ENCODE measurements at places on chromosomes 3 and 15. TPM values are rescaled to one million over a fixed set of nuclear protein-coding genes. Genes with fewer than 3 reads are reported as not detected.
A peak's percentile ranks its signal among the peaks of the same experiment; 100 is the strongest.

DNA sequence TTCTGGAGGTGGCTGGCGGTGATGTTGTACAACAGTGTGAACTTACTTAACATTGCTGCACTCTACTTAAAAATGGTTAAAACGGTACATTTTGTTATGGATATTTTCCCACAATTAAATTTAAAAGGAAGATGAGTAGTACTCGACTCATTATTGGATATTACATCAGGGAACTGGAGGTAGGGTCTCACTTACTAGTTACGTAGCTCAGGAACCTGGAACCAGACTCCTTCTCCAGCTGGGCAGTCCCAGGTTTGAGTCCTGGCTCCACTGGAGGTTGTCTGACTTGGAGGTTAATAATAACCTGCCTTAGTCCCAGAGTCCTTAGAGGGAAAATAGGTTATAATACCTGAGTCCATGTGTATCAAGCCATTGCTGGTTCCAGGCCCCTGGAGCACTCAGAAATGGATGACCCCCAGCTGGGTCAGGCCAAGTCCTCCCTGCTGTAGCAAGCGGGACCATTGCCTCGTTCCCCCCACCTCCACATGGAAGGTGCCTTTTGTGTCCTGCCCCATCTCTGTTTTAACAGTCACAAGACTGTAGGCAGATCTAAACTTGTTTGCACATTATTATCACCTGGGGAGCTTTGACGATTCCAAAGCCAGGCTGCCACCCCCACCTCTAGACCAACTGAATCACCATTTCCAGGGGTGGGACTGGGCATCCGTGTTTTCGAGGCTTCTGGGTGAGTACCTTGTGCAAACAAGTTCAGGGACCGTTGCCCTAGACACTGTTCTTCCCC is 126.6 kb downstream of the IGF1R start:
- no peaks in the 10 kb centered on the region for H3K36me3 ChIP-seq
- no peak overlapping the region for H3K4me3 ChIP-seq
- no peak for DNase-seq

DNA sequence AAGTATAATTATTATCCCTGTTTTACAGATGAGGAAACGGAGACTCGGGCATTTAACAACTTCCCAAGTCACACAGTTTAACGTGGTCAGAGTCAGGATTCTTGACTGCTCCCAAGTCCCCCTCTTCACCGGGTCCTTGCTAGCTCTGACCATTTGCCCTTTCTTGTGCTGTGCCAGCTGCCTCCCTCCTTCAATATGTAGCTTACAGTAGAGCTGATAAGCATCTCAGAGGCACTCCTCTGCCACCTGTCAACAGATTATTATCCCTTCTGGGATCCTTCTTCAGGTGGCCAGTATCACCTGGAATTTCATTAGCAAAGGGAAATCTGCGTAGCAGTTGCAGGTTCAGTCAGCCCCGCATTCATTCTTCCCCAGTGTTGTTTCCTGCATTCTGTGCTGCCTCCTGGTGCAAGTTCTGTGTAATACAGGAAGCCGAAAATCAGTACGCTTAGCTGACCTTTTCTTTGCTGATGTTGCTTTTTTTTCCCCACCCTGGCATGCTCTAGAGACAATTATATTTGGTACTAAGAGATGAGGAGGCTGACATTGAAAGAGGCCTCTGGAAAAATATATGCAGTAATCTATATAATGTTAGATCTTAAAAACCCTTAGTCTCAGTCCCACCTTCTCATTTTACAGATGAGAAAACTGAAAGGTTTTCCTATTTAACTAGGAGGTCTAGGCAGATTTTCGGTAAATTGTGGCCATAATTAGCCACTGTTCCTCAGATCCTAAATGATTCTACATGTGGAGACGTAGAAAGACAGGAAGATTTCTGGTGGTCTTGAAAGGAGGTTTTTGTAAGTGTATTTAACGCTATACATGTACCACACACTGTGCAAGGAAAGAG is 24.8 kb downstream of the TMOD2 start:
- DNase-seq: peak; percentile 21
- H3K4me1 ChIP-seq: no peaks in the 10 kb centered on the region
- no peak overlapping the region for H3K4me3 ChIP-seq

Gene SELENOK
- total RNA-seq: 27.4 TPM

Gene SPSB4
- 9.2 TPM for total RNA-seq

- peak; percentile 41 for DNase-seq
- H3K27me3 ChIP-seq: no peaks in the 10 kb centered on the region
- peak within 1 kb of the TSS; percentile 34 for H3K4me3 ChIP-seq
- no peaks in the 10 kb centered on the region for H3K4me1 ChIP-seq
- no peaks in the 10 kb centered on the region for H3K36me3 ChIP-seq
Measured at GRCh38 chr3:42979044-42979972, at the start of gene GASK1A. GASK1A (plus strand) TSS chr3:42979311; CDS start chr3:42979643, 332 bp downstream.

GRCh38 chr3:37862903-37863815 is 1.5 kb downstream of the CTDSPL start:
- H3K4me1 ChIP-seq: peaks cover 9% of the 10 kb centered on the region
- DNase-seq: no peak

- no peak overlapping the region for H3K4me3 ChIP-seq
- H3K27me3 ChIP-seq: no peaks in the 10 kb centered on the region
- H3K36me3 ChIP-seq: peaks cover 25% of the 10 kb centered on the region
- H3K27ac ChIP-seq: no peak overlapping the region
- no peak for DNase-seq
Measured at GRCh38 chr3:121781611-121782010, 32.1 kb upstream of the GOLGB1 start.

- peaks cover 39% of the 10 kb centered on the region for H3K4me1 ChIP-seq
- no peaks in the 10 kb centered on the region for H3K27me3 ChIP-seq
Measured at GRCh38 chr15:64251658-64252057, 88.8 kb upstream of the PPIB start.

GRCh38 chr15:89472785-89473256 is 23.6 kb downstream of the RHCG start:
- H3K4me1 ChIP-seq: no peaks in the 10 kb centered on the region
- no peak overlapping the region for H3K4me3 ChIP-seq
- peak; percentile 82 for DNase-seq
- no peaks in the 10 kb centered on the region for H3K27me3 ChIP-seq

Gene PFKFB4
- 7.5 TPM for total RNA-seq

DNA sequence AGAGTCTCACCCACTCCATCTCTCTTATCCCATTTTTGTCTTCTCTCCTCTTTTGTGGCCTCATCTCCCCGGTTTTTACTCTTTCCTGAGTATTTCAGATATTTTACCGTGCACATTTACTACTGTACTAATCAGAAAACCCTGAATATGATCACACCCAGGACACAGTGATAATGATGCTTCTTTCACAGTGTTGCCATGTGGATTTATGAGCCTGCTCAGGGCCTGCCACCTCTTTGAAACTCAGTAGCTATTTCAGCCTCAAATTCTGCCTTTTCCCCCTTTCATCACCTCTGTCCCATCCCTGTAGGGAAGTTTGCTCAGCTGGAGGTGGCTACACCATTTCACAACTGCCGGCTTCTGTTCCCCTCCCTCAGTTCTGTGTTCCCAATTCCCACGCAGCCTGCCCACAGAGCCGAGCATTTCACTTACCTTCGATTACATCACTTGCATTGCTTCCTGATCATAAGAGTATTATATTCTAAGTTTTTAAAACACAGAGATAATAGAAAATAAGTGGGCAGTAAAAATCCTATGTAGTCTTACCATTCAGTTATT is 33.2 kb downstream of the ARNT2 start:
- peak overlapping the region; percentile 54 for H3K27ac ChIP-seq
- H3K27me3 ChIP-seq: no peaks in the 10 kb centered on the region
- no peak overlapping the region for H3K4me3 ChIP-seq
- no peaks in the 10 kb centered on the region for H3K4me1 ChIP-seq
- no peaks in the 10 kb centered on the region for H3K36me3 ChIP-seq

- H3K4me3 ChIP-seq: peak overlapping the region; percentile 74
- no peaks in the 10 kb centered on the region for H3K36me3 ChIP-seq
- H3K4me1 ChIP-seq: peaks cover 19% of the 10 kb centered on the region
- H3K27ac ChIP-seq: no peak overlapping the region
- peak; percentile 88 for DNase-seq
- no peaks in the 10 kb centered on the region for H3K27me3 ChIP-seq
Measured at GRCh38 chr3:64445109-64445943, 220.1 kb upstream of the PRICKLE2 start.

- H3K4me3 ChIP-seq: no peak overlapping the region
- no peak for DNase-seq
- H3K36me3 ChIP-seq: no peaks in the 10 kb centered on the region
- H3K27ac ChIP-seq: no peak overlapping the region
Measured at GRCh38 chr3:133428552-133428951, 28.7 kb downstream of the BFSP2 start.

Gene ITIH3
- total RNA-seq: not detected

Gene SLC38A3
- 32.5 TPM for total RNA-seq

- no peaks in the 10 kb centered on the region for H3K4me1 ChIP-seq
- H3K27ac ChIP-seq: no peak overlapping the region
- DNase-seq: no peak
- H3K4me3 ChIP-seq: no peak overlapping the region
- no peaks in the 10 kb centered on the region for H3K36me3 ChIP-seq
- no peaks in the 10 kb centered on the region for H3K27me3 ChIP-seq
Measured at GRCh38 chr15:69080295-69081248, 66.1 kb downstream of the NOX5 start.

GRCh38 chr15:41258750-41259471 is 27.8 kb downstream of the CHP1 start:
- no peaks in the 10 kb centered on the region for H3K27me3 ChIP-seq
- H3K4me3 ChIP-seq: no peak overlapping the region
- peak; percentile 42 for DNase-seq
- peak overlapping the region; percentile 29 for H3K27ac ChIP-seq
- H3K4me1 ChIP-seq: peaks cover 32% of the 10 kb centered on the region

Gene CD200
- 2.5 TPM for total RNA-seq

- H3K27me3 ChIP-seq: no peaks in the 10 kb centered on the region
- H3K36me3 ChIP-seq: no peaks in the 10 kb centered on the region
- no peak for DNase-seq
- peak overlapping the region; percentile 33 for H3K27ac ChIP-seq
Measured at GRCh38 chr15:67090297-67091070, 25.1 kb downstream of the SMAD3 start.

GRCh38 chr3:70180664-70181063 is 131.8 kb downstream of the MDFIC2 start:
- H3K27me3 ChIP-seq: no peaks in the 10 kb centered on the region
- no peak overlapping the region for H3K4me3 ChIP-seq
- H3K36me3 ChIP-seq: no peaks in the 10 kb centered on the region
- DNase-seq: no peak
- H3K4me1 ChIP-seq: no peaks in the 10 kb centered on the region

- no peak overlapping the region for H3K27ac ChIP-seq
- no peaks in the 10 kb centered on the region for H3K36me3 ChIP-seq
- DNase-seq: no peak
Measured at GRCh38 chr3:194177141-194177540, 41.2 kb downstream of the HES1 start.

GRCh38 chr3:43907508-43907858 is 216.7 kb downstream of the ABHD5 start:
- H3K36me3 ChIP-seq: no peaks in the 10 kb centered on the region
- no peak overlapping the region for H3K4me3 ChIP-seq
- no peaks in the 10 kb centered on the region for H3K4me1 ChIP-seq
- H3K27me3 ChIP-seq: no peaks in the 10 kb centered on the region
- H3K27ac ChIP-seq: no peak overlapping the region

DNA sequence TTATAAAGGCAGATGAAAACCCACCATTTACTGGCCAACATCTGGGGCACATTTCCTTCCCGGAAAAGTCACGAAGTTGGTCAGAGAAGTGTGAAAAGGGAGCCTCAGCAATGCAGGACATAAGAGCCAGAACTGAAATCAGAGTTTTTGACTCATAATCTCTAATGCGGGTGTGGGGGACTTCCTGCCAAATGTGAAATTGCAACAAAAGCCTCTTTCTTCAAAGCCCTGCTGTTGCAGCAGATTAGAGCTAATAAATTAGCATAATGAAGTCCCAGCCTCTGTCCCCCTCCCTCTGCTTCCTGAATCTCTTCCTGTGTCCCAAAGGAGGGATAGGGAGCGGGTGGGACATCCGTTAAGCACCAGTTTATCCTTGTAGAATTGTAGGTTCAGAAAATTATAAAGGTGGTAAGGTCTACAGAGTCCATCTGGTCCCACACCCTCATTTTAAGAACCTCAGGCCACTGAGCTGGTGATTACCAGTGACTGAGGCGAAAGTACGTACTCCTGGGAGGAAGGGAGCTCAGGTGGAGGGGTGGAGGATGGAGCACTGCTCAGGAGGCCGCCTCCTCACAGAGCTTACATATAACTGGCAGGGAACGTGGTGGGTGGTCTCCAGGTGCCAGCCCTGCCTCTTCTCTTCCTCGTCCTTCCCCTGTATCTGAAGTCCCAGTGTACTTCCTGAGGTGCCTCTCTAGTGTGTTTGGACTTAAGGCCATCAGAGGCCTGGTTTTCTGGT is 35.0 kb downstream of the ST6GAL1 start:
- H3K4me1 ChIP-seq: no peaks in the 10 kb centered on the region
- DNase-seq: no peak
- no peaks in the 10 kb centered on the region for H3K27me3 ChIP-seq
- H3K36me3 ChIP-seq: no peaks in the 10 kb centered on the region
- H3K4me3 ChIP-seq: no peak overlapping the region

- H3K4me1 ChIP-seq: no peaks in the 10 kb centered on the region
- peaks cover 3% of the 10 kb centered on the region for H3K36me3 ChIP-seq
- H3K27ac ChIP-seq: no peak overlapping the region
Measured at GRCh38 chr15:40016224-40016865, 22.6 kb downstream of the SRP14 start.

DNA sequence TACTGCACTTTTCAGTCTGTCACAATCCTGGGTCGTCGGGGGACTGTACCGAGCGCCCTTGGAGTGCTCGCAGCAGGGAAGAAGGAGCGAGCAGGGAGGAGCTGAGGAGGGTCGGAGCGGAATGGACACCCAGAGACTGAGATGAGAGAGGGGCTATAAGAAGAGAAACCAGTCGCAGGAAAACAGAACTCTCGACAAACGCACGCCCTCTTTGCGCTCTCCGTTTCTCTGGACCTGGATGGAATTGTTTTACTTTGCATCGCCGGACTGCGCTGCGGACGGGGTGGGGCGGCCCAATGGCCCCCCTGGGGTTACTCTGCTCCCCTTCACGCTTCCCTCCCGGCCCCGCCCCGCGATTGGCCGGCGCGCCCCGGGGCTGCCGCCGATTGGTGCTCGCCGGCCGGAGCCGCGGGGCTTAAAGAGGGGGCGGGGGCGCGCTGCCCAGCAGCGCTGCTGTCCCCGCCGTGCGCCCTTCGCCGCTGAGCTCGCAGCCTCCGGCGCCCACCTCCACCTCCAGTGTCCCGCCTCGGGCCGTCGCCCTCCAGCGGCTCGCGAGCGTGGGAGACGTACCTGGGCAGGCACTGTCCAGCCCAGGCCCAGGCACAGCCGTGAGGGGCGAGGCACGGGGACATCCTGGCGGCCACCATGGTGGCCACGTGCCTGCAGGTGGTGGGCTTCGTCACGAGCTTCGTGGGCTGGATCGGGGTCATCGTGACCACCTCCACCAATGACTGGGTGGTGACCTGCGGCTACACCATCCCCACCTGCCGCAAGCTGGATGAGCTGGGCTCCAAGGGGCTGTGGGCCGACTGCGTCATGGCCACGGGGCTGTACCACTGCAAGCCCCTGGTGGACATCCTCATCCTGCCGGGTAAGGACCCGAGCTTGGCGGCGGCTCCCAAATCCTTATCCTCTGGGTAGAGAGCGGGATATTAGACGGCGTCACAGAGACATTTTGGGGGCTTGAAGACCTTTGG is at the start of gene CLDN11:
CLDN11 (plus strand) TSS at position 447 of the 977 bp plus-strand sequence; CDS start at position 646, 199 bp downstream.
- H3K27me3 ChIP-seq: no peaks in the 10 kb centered on the region
- peaks cover 8% of the 10 kb centered on the region for H3K4me1 ChIP-seq
- DNase-seq: peak; percentile 66
- H3K4me3 ChIP-seq: peak within 1 kb of the TSS; percentile 58

Measured in pancreas (tissue), 10 donors.